Left renal cortex interstitium (tissue), 4 donors: ENCODE measurements at places on chromosomes 7 and 10.

- peak; percentile 49 for DNase-seq
Observed at GRCh38 chr10:76397181-76398042, 966.0 kb downstream of the LRMDA start.

DNA sequence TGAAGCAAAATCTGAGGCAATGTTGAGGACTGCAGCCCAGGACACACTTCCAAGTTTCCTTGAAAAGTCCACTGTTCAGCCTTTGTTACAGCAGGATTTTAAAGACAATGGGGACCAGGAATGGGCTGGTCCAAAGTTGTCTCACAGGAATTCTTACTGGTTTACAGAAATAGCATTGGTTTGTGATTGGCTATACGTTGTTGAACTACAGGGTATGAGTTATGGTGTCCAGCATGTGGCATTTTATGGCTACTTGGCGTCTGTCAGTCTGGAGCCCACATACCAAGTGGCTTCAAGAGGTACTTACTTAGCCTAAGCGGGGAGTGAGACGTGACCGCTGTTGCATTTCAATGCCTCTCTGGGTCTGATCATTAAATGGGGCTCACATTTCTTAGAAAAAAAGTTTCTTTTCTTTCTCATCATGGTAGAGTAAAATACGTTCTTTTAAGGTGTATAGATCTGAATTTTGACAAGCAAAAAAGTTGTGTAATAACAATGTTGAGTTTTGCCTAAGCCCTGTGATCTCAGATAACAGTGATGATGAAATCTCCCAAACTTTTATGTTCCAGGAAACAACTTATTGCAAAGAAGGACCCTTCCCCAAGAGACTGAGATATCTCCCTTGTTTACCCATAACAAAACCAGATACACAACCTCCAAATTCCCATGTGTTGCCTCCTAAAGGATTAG, 100.0 kb upstream of the TRIM24 start:
- DNase-seq, result no peak

DNA sequence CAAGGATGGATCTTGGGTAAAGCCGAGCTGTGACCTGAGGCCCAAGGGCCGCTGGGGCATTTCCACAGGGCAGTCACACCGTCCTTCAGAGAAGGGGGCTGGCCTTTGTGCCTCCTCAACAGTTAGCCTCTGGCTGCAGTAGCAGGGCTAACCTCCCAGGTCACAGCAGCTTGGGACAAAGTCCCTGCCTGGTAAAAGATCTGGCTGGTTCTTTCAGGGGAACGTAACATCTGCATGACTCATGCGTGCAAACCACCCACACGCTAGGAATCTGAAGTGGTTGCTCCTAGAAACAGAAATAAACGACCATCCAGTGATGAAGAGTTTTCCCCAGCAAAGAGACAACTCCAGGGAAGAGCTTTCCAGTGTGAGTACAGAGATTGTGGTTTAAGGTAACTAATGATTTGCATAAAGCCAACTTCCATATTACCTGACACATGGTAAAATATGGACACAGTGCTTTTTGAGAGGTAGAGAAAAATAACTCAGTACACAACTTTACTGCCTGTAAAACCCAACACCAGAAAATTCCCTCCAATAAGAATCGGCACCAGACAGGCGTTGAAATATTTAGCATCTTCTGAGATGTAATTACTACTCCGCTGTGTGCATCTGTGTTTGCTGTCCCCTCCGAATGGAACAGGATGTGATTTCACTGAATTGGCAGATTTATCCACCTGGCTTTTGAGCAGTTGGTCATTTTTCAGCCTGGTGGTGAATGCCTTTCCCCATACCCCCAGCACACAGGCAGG, 84.9 kb upstream of the ADRB1 start:
- no peak for DNase-seq

GRCh38 chr10:131676046-131676799, 224.6 kb upstream of the PPP2R2D start:
- no peak for DNase-seq

DNA sequence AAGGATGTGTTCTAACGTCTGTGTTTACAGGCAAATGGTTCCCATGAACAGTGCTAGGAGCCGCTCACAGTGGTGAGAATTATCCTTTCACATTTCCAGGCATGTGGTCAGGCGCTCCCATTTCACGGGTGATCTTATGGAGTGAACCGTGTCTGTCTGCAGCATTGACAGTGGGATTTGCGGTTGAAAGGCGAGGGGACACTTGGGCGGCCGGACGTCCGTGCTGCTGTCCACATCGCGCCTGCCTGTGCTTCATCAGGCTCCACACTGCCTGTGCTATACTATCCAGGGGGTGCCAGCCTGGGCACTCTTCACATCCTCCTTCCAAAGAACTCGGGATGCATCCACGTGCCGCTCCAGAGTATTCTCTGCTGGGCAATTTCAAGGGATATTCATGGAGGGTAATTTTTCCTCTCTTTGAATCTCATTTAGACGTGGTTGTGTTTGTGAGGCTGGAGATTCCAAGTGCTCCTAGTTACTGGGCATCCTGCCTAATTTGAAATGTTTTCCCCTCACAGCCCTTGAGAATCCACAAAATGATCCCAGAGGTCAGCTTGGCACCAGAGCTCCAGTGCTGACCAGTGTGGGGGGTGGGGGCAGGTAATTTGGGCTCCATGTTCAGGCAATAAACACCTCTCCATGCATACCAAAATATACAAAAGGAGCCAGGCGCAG, 61.9 kb upstream of the EBF3 start:
- DNase-seq, result no peak

GRCh38 chr7:108735814-108736213, 166.1 kb downstream of the DNAJB9 start:
- no peak for DNase-seq

GRCh38 chr10:43235070-43235900, 31.6 kb downstream of the RASGEF1A start:
- no peak for DNase-seq

DNA sequence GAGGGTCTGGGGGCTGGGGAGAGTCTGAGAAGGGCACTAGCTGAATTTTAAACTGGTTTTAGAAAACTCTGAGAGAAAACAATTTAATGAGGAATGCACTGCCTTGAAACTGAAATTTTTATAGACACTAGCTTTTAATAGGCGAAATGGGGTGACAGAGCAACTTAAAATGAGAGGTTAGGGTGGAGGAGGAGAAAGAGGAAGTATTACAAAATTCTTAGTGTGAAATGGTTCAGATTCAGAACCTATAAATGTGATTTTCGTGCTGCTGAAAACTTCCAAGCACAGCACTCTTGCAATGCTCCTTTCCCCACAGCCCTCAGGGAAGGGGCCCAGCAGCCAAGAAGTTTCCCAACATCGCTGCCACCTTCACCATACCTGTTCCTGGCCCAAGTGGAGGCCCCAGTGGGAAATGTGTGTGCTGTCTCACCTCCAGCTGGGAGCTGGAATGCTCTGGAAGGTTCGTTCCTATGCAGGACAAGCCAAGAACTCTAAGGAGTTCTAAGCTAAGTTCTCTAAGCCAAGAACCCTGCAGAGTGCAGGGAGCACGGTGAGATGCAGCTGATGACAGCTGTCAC, 60.0 kb downstream of the ATXN7L1 start:
- DNase-seq, result no peak

DNA sequence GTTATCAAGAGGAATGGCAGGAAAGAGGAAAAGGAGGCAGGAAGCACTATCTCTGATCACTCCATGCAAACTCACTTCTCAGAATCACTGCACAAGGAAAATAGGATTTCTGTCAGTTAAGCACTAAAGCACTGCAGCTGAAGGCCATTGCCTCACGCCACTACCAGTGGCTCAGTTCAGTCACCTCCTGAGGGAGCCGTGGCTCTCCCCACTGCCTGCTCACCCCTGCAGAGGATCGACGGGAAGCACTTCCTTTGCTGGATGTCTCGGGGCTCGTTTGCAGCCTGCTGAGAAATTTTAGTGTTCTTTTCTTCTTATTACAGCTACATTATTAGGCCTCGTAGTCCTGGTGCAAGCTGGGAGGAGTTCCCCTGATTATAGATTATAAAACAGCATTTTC, 90.1 kb upstream of the ADCY1 start:
- DNase-seq, result no peak

DNA sequence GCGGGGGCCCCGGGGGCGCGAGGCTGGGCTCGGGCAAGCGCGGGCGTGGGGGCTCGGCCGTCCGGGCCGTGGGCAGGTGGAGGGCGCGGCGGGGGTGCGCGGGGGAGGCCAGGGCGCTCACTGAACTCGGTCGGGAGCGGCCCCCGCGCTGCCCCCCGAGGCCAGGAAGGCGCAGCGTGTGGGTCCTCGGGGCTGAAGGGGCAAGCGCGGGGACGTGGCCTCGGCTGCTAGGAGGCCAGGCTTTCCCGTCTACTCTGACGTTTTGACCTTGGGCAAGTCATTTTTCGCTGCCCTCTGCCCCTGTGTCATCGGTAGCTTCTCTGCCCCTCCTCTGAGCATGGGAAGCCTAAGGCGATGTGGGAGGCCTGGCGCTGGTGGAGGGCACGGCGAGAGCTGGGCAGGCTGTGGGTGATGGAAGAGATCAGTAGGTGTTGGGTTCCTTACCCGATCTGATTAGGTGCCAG, 441 bp downstream of the FBH1 start:
- DNase-seq, result no peak

- DNase-seq, result no peak
Observed at GRCh38 chr7:780516-780915, 51.8 kb upstream of the SUN1 start.

- no peak for DNase-seq
Observed at GRCh38 chr7:13189668-13190067, 502.2 kb downstream of the ARL4A start.

DNA sequence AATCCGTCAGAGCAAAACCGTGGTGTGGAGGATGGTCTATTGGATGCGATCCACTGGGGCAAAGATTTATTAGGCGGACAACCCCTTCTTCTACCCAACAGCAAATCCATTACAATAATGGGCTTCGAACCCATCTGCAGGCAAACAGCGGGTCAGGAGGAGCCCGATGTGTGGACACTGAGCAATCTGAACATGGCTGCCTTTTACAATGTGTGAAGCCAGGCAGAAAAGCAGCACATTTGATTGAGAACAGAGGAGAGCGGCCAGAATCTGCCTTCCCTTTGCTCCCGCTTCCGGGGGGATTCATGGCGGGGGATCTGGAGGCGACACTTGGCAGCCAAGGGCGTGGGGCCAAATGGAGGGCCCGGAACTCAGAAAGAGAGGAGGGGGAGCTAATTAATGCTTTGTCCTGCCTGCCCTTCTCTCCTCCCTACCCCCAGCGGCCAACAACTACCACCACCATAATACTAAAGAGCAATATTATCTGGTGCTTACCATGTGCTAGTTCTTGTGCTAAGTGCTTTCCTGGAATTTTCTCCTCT, 133.0 kb downstream of the EMX2 start:
- DNase-seq, result no peak

DNA sequence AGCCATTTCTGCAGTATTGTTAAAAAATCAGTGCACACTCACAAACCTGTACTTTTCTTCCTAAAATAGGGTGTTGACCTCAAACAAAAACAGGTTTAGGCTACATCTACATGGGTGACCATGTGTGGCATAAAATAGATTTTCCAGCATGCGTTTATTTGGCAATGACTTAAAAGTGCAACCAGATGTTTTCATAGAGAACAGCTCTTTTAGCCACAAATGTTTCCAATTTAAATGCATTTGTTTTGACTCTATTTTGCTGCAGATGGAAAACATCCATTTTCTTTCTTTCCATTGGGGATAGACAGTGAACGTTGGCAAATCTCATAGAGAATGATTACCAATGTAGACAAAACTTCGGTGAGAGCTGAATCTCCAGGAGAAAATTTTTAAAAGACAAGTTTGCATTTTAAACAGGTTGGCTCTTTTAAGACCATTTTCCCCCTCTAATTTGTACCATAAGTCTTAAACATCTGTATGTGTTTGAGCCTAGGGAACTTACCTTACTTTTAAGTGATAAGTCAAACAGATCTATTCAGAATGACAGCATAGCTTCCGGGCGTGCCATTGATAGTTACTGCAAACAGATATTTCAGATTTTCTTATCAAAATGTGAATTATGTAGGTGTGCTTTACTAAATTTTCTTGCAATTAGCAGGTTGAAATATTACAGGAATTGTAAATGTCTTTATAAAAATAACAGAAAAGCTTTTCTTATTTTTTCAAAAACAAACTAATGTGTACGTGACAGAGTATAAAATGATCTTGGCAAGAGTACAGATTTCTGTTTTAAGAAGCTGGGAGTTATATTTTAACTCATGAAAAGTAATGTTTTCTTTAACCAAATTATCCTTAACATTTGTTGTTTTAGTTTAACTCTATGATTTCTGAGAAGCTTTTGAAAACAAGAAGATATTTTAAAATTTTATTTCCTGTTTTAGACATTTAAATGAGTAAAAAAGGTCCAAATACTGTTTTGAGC, 144.9 kb downstream of the HGF start:
- no peak for DNase-seq

DNA sequence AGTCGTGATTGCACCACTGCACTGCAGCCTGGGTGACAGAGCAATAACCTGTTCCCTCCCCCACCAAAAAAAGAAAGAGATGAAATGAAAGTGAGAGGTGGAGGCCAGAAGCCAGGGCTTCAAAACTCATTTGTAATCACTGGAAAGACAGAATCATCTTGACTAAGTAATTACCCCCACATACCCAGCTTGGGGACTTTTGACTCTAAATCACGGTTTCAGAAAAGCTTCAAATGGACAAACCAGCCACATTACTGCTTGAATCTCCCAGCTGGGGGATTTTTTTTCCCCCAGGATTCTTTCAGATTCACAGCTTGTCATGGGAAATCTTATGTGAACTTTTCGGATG, 361.0 kb downstream of the FRMD4A start:
- DNase-seq, result no peak

DNA sequence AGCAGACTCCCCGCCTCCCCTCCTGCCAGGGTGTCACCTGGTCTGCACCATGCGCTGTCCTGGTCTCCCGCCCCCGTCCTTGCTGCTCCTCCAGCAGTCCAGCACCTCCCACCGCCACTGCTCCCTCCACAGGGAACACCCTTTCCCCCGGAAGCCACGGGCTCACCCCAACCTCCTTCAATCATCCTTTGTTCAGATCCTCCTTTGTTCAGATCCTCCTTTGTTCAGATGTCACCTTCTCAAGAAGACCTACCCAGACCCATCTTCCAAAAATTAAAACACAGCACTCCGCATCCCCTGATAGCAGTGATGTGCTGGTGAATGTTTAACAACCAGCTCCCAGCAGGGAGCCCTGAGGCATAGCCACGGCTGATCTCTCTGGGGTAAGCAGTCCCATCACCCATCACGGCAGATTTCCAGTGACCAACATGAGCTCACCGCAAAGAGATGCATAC, 237.7 kb downstream of the USP6NL start:
- DNase-seq, result no peak
